ENCODE measurements at places on chromosomes 6 and 20.

GRCh38 chr6:69392745-69393144 lies 404.1 kb downstream of the LMBRD1 start:
- H3K27me3 ChIP-seq = no peaks in the 10 kb centered on the region
- DNase-seq = no peak
- no peak overlapping the region for H3K27ac ChIP-seq
- H3K4me1 ChIP-seq = no peaks in the 10 kb centered on the region
- H3K4me3 ChIP-seq = no peak overlapping the region

GRCh38 chr20:49612127-49612738 lies 44.3 kb upstream of the PTGIS start:
- no peak overlapping the region for H3K4me3 ChIP-seq
- H3K27ac ChIP-seq = no peak overlapping the region
- DNase-seq = no peak
- H3K4me1 ChIP-seq = peaks cover 16% of the 10 kb centered on the region

- no peak for DNase-seq
- H3K27me3 ChIP-seq = no peaks in the 10 kb centered on the region
- no peaks in the 10 kb centered on the region for H3K4me1 ChIP-seq
- no peak overlapping the region for H3K27ac ChIP-seq
These were observed 92.4 kb downstream of the DST start for GRCh38 chr6:56550301-56550700.

DNA sequence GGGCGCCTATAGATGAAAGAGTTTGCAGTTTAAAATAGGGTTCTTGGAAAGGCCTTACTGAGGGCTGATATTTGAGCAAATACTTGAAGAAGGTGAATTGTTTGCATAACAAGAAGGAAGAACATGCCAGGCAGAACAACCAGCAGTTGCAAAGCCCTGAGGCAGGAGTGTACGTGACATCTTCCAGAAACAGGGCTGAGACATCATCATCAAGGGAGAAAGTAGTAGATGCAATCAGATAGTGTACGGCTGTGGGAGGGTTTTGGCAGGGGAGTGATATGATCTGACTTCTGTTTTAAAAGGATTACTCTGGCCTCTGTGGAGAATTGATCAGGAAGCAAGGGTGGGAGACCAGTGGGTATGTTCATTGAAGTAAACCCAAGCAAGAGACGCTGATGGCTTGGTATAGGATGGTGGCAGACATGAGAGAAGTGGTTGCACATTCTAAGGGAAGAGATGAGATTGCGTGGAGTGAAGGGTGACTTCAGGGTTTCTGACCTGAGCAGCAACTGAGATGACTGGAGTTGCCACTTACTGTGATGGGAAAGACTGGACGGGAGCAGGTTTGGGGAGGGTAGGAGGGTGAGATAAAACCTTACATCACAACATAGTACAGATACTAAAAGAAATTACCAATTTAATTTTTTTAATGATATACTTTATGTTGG lies 28.8 kb downstream of the RIOK1 start:
- no peak overlapping the region for H3K4me3 ChIP-seq
- peaks cover 15% of the 10 kb centered on the region for H3K36me3 ChIP-seq
- DNase-seq = no peak
- H3K27ac ChIP-seq = no peak overlapping the region

- no peaks in the 10 kb centered on the region for H3K36me3 ChIP-seq
- DNase-seq = no peak
- H3K27me3 ChIP-seq = no peaks in the 10 kb centered on the region
- no peak overlapping the region for H3K4me3 ChIP-seq
- H3K4me1 ChIP-seq = no peaks in the 10 kb centered on the region
These were observed 276.3 kb downstream of the ADGRB3 start for GRCh38 chr6:68911334-68911733.

- no peak for DNase-seq
- H3K4me1 ChIP-seq = no peaks in the 10 kb centered on the region
- no peaks in the 10 kb centered on the region for H3K36me3 ChIP-seq
- no peak overlapping the region for H3K27ac ChIP-seq
- no peak overlapping the region for H3K4me3 ChIP-seq
- no peaks in the 10 kb centered on the region for H3K27me3 ChIP-seq
These were observed 185.3 kb downstream of the ADAT2 start for GRCh38 chr6:143264986-143265764.

GRCh38 chr6:160461641-160462040 lies 113.5 kb downstream of the SLC22A3 start:
- H3K36me3 ChIP-seq = no peaks in the 10 kb centered on the region
- H3K27ac ChIP-seq = peak overlapping the region; percentile 33
- no peak for DNase-seq

DNA sequence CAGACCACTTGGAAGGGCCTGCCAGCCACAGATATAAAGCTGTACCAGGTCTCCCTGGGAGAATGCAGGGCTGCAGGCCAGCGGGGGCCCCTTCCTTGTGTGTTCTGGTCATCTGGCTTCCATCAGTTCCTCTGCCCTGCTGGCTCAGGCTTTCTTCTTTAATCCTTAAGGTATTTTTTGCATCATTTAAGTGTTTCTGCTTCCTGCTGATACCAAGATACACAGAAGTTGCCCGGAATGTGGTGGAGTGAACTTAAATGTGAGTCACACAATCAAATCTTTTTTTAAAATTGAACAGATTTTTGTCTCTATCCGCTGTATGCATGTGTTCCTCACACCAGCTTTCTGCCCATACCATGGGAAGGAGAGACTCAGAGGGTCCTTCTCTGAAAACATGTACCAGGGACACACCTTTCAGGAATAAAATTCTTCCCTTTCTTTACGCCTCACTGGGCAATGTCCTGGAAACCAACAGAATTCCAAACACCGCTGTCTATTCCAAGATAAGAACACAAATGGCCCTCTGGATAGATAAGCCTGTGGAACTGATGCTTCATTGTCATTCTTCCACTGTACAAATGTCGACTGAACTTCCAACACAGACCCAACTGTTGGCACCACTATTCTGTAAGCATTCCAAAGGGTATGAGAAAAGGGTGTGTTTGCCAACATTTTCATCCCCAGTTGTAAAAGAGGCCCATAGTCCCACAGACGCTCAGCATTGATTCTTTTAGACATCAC lies 206.2 kb upstream of the MYLIP start:
- no peak overlapping the region for H3K27ac ChIP-seq
- no peaks in the 10 kb centered on the region for H3K36me3 ChIP-seq
- H3K4me1 ChIP-seq = peaks cover 3% of the 10 kb centered on the region
- no peak overlapping the region for H3K4me3 ChIP-seq
- H3K27me3 ChIP-seq = no peaks in the 10 kb centered on the region

DNA sequence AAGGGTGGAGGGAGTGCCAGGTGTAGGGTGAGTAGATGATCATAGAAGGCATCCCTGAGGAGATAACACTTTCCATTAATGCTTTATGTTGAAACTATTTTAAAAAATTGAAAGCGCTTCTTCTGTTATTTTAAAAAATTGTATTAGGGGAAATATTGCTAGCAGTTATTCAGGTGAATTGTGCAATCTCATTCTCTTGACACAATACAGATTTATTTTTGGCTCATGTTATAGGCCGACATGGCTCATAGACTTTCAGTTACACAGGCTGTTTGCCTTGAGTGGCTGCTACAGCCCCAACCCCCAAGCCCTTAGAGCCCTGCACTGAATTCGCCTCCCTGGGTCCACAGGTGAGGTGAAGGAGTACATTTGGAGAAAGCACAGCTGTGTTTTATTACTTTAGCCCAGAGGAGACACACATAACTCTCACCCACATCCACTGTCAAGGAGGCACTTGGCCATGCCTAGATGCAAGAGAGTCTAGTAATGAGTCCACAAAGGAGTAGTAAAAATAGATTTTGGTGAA lies 228.2 kb downstream of the RFPL4B start:
- no peaks in the 10 kb centered on the region for H3K4me1 ChIP-seq
- no peak for DNase-seq
- H3K27ac ChIP-seq = no peak overlapping the region
- no peak overlapping the region for H3K4me3 ChIP-seq

GRCh38 chr6:107812234-107812769 lies 11.8 kb downstream of the SCML4 start:
- H3K4me3 ChIP-seq = no peak overlapping the region
- no peaks in the 10 kb centered on the region for H3K27me3 ChIP-seq
- peaks cover 17% of the 10 kb centered on the region for H3K4me1 ChIP-seq
- no peak for DNase-seq
- peaks cover 13% of the 10 kb centered on the region for H3K36me3 ChIP-seq

- peak within 1 kb of the TSS; percentile 98 for H3K4me3 ChIP-seq
- DNase-seq = peak; percentile 61
- H3K27me3 ChIP-seq = no peaks in the 10 kb centered on the region
- peaks cover 14% of the 10 kb centered on the region for H3K4me1 ChIP-seq
- no peaks in the 10 kb centered on the region for H3K36me3 ChIP-seq
These were observed at the start of gene AIG1 for GRCh38 chr6:143060806-143061596. Gene AIG1 (plus strand): TSS chr6:143060889. CDS start chr6:143060926, 37 bp downstream.

DNA sequence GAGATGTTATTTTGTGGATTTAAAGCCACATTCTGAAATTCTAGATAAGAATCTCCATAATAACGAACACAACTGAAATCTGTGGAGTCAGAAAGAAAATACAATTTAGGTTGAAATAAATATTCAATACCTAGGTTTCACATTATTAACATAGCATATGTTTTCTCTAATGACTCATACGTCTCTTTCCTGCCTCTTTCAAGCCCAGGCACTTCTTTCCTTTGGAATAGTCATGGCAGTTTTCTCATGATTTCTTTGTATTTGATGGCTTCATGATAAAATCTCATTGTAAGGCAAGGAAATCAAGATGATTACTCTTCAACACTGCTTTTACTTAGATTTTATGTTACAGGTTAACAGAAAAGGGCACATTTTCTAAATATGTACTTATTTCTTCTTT lies 803.7 kb downstream of the PHF3 start:
- no peak overlapping the region for H3K4me3 ChIP-seq
- no peak for DNase-seq
- H3K36me3 ChIP-seq = no peaks in the 10 kb centered on the region
- H3K27me3 ChIP-seq = no peaks in the 10 kb centered on the region
- no peaks in the 10 kb centered on the region for H3K4me1 ChIP-seq
- no peak overlapping the region for H3K27ac ChIP-seq

DNA sequence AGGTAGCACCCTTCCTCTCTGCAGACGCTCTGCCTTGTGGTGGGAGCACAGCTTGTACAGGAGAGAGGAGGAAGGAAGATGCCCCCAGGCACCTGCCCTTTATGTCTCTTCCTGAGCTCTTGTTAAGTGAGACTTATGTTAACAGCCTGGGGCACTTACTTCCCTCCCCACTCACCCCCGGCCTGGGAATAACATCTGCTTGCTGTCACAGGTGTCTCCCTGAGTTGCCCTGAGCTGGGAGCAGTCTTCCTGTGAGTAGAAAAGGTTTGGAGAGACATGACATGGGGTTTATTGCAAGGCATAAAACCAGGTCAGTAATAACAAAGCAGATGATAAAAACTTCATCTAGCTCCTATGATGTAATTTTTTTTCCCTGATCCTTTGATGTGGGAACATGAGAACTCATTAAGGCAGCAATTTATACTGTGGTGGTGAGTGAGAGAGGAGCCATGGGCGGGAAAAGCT lies 1.9 kb downstream of the SSTR4 start:
- H3K4me1 ChIP-seq = no peaks in the 10 kb centered on the region
- no peak overlapping the region for H3K27ac ChIP-seq
- H3K27me3 ChIP-seq = peaks cover 32% of the 10 kb centered on the region
- no peak overlapping the region for H3K4me3 ChIP-seq
- H3K36me3 ChIP-seq = no peaks in the 10 kb centered on the region

GRCh38 chr6:73719046-73719445 lies 23.0 kb downstream of the CD109 start:
- H3K4me1 ChIP-seq = peaks cover 13% of the 10 kb centered on the region
- no peak overlapping the region for H3K27ac ChIP-seq
- H3K36me3 ChIP-seq = no peaks in the 10 kb centered on the region
- no peak for DNase-seq
- no peaks in the 10 kb centered on the region for H3K27me3 ChIP-seq

DNA sequence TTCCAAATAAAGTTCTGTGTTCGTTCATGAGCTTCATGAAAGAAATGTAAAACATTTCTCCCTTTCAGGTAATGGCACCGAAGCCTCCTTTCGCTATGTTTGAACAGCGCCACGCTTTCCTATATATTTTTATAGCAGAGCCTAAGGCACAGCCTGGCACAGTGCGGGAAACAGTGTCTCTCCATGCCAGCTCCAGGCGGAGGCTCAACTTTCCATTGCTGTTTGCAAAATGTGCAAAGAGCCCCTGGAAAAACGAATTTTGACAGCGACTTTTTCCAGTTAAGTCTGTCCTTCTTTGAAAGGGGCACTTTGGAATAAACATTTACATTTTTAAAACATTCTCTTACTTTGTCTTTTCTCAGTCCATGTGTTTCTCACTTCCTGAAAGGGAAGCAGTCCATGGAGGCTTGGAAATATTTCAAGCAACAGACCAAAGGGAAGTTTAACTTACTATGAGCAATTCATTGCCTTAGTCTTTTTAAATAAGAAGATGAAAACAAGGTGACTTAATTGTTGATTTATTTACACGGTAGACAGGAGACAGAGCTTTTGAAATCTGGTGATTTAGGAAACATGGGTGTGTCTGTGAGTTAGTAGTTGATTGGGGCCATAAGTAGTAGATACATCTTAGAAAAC lies 769 bp downstream of the CCN6 start:
- DNase-seq = no peak
- no peaks in the 10 kb centered on the region for H3K36me3 ChIP-seq
- H3K4me1 ChIP-seq = no peaks in the 10 kb centered on the region

- H3K36me3 ChIP-seq = no peaks in the 10 kb centered on the region
- H3K4me1 ChIP-seq = no peaks in the 10 kb centered on the region
- no peaks in the 10 kb centered on the region for H3K27me3 ChIP-seq
These were observed 97.8 kb downstream of the OTOR start for GRCh38 chr20:16846006-16846405.

GRCh38 chr6:21078497-21078896 lies 515.1 kb upstream of the SOX4 start:
- H3K36me3 ChIP-seq = peaks cover 26% of the 10 kb centered on the region
- peaks cover 5% of the 10 kb centered on the region for H3K4me1 ChIP-seq
- H3K4me3 ChIP-seq = no peak overlapping the region
- DNase-seq = no peak
- no peak overlapping the region for H3K27ac ChIP-seq

- peaks cover 12% of the 10 kb centered on the region for H3K27me3 ChIP-seq
- H3K4me1 ChIP-seq = peaks cover 33% of the 10 kb centered on the region
- peaks cover 7% of the 10 kb centered on the region for H3K36me3 ChIP-seq
- no peak for DNase-seq
- H3K27ac ChIP-seq = no peak overlapping the region
These were observed 70.0 kb downstream of the GFOD1 start for GRCh38 chr6:13417431-13417830.

GRCh38 chr20:63057171-63058117 lies 50.7 kb upstream of the BHLHE23 start:
- H3K36me3 ChIP-seq = no peaks in the 10 kb centered on the region
- DNase-seq = no peak
- no peak overlapping the region for H3K4me3 ChIP-seq
- no peaks in the 10 kb centered on the region for H3K4me1 ChIP-seq
- H3K27ac ChIP-seq = no peak overlapping the region
- H3K27me3 ChIP-seq = peaks cover 29% of the 10 kb centered on the region

Data from naive B cell (primary cell).